ENCODE measurements at places on chromosomes 3 and 15.

DNA sequence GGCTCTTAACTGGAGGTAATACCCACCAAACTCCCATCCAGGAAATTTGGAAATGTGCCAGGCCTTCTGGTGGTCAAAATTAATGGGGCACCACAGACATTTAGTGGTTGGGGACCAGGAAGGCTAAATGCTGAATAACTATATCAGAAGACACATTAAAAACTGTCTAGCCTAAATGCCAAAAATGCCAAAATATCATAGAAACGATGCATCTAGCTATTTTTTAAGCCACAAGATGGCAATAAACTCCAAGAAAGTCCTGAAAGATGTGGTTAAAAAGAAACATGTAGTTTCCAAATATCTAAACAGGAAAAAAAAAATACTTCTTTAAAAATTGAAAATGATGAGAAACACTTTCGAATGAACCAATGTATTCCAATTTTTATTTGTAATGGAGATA is 19.9 kb downstream of the CCDC14 start:
- no peak for DNase-seq

- no peak for DNase-seq
Measured at GRCh38 chr3:182420741-182421140, 372.6 kb upstream of the ATP11B start.

- no peak for DNase-seq
Measured at GRCh38 chr15:62426387-62426956, 261.4 kb upstream of the C2CD4B start.

DNA sequence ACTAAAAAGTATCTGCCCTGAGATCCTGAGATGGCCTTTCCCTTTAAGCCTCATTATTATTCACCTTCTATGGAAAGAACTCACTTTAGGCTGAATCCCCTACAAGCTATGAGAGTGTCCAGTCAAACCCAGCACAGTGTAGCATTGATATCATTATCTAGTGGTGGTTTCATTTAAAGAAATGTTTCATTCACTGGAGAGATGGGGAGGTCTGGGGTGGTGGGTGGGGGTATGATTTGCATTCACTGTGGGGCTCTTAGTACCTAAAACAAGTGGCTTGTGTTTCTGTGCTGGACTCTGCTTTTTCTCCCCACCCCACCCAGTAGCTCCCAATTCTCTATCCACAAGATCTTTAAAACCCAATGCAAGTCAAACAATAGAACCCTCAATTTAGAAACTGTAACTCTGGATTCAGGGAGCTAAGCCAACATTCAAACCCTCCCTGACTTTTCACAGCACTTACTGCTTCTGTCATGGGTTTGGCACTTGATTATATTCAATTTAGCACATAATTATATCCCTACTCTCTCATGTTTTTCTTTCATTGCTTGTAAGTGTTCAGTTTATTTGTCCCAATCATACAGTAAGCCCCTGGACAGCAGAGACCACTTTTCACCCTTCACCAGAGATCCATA is 310.5 kb upstream of the THBS1 start:
- no peak for DNase-seq
